Suppressor macrophage (primary cell): ENCODE measurements at places on chromosomes 5 and 9.

- no peak for DNase-seq
Measured at GRCh38 chr9:6551136-6551535, 94.4 kb downstream of the GLDC start.

- DNase-seq, result no peak
Measured at GRCh38 chr5:51685419-51685818, 302.2 kb downstream of the ISL1 start.

- no peak for DNase-seq
Measured at GRCh38 chr5:171801839-171802238, 16.2 kb downstream of the SMIM23 start.

- peak; percentile 77 for DNase-seq
Measured at GRCh38 chr9:89969156-89969675, 364.4 kb downstream of the GADD45G start.

- DNase-seq, result no peak
Measured at GRCh38 chr5:53603009-53603687, 42.7 kb downstream of the NDUFS4 start.

DNA sequence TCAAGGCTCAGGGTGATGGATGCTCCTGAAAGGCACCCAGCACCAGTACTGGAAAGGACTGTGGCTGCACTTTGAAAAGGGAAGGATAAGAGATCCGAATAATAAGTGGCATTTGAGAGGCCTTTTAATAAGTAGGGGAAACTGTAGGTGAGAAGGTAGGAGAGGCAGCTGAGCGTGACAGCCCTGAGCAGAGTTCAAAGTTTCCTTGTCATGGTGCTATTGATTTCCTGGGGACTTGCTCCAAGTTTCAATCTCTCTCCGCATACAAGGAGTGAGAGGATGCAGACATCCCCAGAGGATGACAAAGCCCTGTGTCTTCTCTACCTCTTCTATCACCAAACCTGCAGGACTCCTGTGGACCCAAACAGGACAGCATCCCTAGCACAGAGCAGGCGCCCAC is 354.5 kb downstream of the SPOCK1 start:
- no peak for DNase-seq

GRCh38 chr9:37446401-37446800 is 18.8 kb downstream of the ZBTB5 start:
- DNase-seq, result no peak

GRCh38 chr5:53890490-53890889 is 330.1 kb downstream of the NDUFS4 start:
- no peak for DNase-seq

DNA sequence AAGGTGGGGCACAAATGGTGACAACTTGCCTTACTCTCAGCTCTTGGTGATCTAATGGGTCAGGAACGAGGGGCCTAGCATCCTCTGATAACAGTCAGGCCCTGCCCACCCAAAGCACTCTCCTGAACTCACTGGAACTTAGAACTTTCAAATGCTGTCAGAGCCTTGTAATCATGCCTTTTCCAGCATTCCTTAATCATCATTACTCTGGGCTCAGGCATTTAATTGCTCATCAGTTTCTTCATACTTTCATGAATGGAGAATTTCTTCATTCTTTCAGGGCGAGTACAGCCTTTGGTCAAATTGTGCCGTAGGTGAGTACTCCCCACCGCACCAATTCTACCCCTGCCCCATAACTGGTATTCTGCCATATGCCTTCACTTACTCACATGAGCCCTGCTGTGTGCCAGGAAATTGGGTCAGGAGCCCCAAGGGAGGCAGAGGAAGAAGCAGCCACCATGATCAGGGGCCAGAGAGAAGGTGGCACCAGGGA is 30.2 kb upstream of the DUSP1 start:
- DNase-seq, result no peak

- DNase-seq, result no peak
Measured at GRCh38 chr9:88716596-88717290, 181.8 kb downstream of the NXNL2 start.

DNA sequence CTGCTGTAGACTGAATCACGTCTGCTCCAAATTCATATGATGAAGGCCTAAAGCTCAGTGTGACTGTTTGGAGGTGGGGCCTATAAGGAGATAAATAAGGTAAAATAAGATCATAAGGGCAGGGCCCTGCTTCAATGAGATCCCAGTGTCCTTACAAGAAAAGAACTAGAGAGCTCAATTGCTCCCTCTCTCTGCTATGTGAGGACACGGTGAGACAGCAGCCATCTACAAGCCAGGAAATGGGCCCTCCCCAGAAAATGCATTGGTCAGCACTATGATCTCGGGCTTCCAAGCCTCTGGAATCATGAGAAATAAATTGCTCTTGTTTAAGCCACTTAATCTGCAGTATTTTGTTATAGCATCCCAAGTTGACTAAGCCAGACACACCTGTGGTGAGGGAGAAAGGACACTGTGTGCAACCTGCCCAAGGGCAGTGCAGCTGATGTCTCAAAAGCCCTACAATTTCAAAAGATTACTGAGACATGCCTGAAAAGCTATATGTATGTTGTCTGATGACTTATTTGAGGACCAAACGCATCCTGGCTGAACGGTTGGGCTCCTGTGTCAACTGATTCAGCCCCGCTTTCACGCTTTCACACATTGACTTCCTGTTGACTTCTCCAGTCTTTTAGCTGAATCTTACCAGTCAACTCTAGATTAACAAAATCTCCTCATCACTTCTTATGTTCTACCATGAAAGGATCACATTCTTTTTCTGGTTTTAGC is 13.2 kb downstream of the GZMK start:
- DNase-seq, result no peak

- no peak for DNase-seq
Measured at GRCh38 chr5:73280821-73281746, 108.1 kb downstream of the TMEM174 start.

GRCh38 chr5:64654561-64654938 is 35.8 kb upstream of the SHISAL2B start:
- no peak for DNase-seq

GRCh38 chr5:68381909-68382308 is 166.4 kb downstream of the PIK3R1 start:
- DNase-seq, result peak; percentile 62

DNA sequence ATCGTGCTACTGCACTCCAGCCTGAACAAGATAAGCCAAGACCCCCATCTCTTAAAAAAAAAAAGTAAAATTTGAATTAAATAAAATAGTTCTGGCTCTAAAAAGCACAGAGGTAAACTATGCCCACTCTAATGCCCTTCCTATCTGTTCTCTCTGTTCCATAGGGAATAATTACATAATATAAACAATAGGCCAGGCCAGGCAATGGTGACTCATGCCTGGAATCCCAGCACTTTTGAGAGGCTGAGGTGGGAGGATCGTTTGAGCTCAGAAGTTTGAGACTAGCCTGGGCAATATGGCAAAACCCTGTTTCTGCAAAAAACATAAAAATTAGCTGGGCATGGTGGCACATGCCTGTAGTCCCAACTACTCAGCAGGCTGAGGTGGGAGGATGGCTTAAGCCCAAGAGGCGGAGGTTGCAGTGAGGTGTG is 47.4 kb downstream of the MYO10 start:
- DNase-seq, result no peak

DNA sequence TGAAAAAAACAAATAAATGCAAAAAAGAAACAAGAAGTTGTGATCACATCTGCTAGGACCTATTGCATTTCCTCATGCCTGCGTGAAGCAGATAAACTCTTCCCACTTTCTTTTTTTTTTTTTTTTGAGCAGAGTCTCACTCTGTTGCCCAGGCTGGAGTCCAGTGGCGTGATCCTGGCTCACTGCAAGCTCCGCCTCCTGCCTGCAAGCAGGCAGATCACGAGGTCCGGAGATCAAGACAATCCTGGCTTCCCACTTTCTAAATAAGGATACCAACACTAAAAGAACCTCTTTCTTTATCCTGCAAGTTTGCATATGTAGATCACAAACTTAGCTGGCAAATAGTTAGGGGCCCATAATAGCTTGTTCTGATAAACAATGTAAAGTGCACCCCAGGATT is 128.6 kb downstream of the ASTN2 start:
- DNase-seq, result no peak

DNA sequence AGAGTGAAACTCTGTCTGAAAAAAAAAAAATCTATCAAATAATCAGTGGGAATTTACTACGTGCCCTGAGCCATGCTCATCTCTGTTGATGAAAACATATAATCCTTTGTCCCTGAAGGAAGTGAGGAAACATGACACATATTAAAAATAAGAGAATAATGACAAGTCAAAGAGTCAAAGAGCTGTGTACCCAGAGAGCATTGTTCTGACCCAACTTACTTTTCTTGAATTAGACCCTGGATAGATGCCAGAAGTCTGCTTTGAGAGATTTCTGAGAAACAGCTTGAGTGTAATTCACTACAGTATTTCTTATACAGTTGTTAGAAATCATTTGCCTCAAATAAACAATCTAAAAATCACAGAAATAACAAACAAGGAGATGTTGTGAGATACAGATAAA is 490.0 kb upstream of the PIK3R1 start:
- no peak for DNase-seq

GRCh38 chr5:82777106-82777505 is 300.1 kb downstream of the TMEM167A start:
- DNase-seq, result no peak

GRCh38 chr9:95584176-95584575 is 67.4 kb upstream of the PTCH1 start:
- no peak for DNase-seq

- DNase-seq, result no peak
Measured at GRCh38 chr5:94057217-94057616, 315.8 kb upstream of the POU5F2 start.

GRCh38 chr5:168469816-168470215 is 16.5 kb upstream of the RARS1 start:
- DNase-seq, result no peak

DNA sequence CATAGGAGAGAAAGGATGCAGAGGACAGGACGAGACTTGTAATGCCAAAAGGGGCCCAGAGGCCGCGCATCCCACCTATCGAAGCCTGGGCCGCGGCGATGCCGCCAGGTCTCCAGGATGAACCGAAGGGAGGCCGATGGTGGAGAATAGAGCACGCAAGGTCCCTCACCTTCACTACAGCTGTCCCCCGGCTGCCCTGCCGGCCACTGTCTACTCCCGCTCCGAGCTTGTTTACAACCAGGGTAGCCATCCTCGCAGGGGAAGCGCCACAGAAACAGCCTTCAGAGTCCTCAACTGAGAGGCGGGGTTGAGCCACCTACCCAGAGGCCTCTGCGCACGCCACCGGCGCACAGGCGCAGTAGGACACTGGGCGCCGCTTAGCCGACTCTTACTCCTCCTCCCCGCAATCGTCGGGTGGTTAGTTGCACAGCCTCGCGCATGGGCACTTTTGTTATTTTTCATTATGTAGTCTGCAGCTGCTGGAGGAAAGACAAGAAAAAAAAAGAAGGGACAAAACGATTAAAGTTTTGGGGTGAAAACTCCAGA is at the start of gene TRIM23:
Gene TRIM23 (minus strand): TSS at position 309 of the 546 bp plus-strand sequence. CDS start 59 bp downstream, at position 250.
- DNase-seq, result peak; percentile 97
